ENCODE measurements at places on chromosomes 2 and 18.

- no peak overlapping the region for H3K4me3 ChIP-seq
- no peaks in the 10 kb centered on the region for H3K4me1 ChIP-seq
- no peak overlapping the region for H3K27ac ChIP-seq
- no peaks in the 10 kb centered on the region for H3K27me3 ChIP-seq
- DNase-seq: no peak
Measured at GRCh38 chr2:96985181-96985945, 1.0 kb downstream of the FAM178B start.

GRCh38 chr2:27202854-27203253, 9.0 kb upstream of the ATRAID start:
- DNase-seq: no peak
- H3K4me3 ChIP-seq: no peak overlapping the region
- H3K4me1 ChIP-seq: no peaks in the 10 kb centered on the region

- DNase-seq: no peak
- H3K4me1 ChIP-seq: peaks cover 2% of the 10 kb centered on the region
- H3K36me3 ChIP-seq: no peaks in the 10 kb centered on the region
- H3K27ac ChIP-seq: no peak overlapping the region
Measured at GRCh38 chr2:190947711-190948251, 66.2 kb downstream of the STAT1 start.

DNA sequence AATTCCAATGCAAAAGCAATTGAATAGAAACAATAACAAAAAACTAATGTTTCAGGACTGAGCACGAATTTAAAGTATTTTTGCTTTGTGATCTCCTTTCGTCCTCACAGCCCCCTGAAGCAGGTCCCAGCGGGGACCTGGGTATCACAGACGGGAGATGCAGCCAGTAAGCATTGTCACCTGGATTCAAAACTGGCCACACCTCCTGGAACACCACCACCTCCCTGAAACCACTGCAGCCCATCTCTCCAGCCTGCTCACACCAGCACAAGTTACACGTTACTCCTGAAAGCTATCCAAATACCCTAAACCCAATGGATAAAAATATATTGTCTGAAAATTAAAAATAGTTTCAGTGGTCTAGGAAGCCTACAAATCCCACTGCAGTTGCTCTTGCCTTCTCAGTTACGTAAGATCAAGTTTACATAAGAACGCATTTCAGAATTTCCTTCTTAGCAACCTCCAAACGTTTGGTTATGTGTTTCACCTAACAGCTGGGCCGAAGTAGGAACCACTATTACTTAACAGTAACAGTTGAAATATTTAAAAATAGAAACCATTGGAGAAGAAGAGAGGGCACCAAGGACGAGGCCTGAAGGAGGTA, 178.0 kb downstream of the HDAC4 start:
- no peaks in the 10 kb centered on the region for H3K36me3 ChIP-seq
- peak; percentile 65 for DNase-seq
- peak overlapping the region; percentile 24 for H3K4me3 ChIP-seq

- no peak for DNase-seq
- H3K27ac ChIP-seq: peak overlapping the region; percentile 67
- H3K4me1 ChIP-seq: peaks cover 27% of the 10 kb centered on the region
Measured at GRCh38 chr2:28276076-28276618, 116.5 kb upstream of the FOSL2 start.

GRCh38 chr2:137231628-137232027, 466.3 kb downstream of the THSD7B start:
- H3K27me3 ChIP-seq: no peaks in the 10 kb centered on the region
- H3K27ac ChIP-seq: no peak overlapping the region
- no peak for DNase-seq
- no peaks in the 10 kb centered on the region for H3K4me1 ChIP-seq
- H3K4me3 ChIP-seq: no peak overlapping the region
- no peaks in the 10 kb centered on the region for H3K36me3 ChIP-seq

DNA sequence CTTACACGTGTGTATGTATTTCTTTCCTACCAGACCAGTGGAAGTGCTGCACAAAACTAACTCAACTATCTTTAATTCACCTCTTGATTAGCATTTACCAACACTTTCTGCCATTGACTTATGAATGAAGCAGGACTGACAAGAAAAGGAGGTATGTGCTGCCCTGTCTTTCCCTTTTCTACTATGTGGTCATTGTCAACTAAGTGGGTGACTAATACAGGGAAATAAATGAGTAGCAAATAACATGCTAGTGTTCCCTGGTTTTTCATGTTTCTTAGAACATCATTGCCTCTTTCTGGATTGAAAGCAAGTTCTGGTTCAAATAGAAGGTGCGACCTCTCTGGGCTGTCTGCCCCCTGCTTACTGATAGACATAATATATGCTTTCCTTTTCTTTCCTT, 58.0 kb downstream of the LINC00305 start:
- DNase-seq: no peak
- H3K36me3 ChIP-seq: no peaks in the 10 kb centered on the region
- H3K27ac ChIP-seq: no peak overlapping the region
- H3K27me3 ChIP-seq: no peaks in the 10 kb centered on the region
- H3K4me1 ChIP-seq: no peaks in the 10 kb centered on the region
- no peak overlapping the region for H3K4me3 ChIP-seq

GRCh38 chr2:204900487-204900886, 355.2 kb downstream of the PARD3B start:
- H3K4me1 ChIP-seq: no peaks in the 10 kb centered on the region
- H3K27me3 ChIP-seq: no peaks in the 10 kb centered on the region
- no peaks in the 10 kb centered on the region for H3K36me3 ChIP-seq
- H3K4me3 ChIP-seq: no peak overlapping the region

DNA sequence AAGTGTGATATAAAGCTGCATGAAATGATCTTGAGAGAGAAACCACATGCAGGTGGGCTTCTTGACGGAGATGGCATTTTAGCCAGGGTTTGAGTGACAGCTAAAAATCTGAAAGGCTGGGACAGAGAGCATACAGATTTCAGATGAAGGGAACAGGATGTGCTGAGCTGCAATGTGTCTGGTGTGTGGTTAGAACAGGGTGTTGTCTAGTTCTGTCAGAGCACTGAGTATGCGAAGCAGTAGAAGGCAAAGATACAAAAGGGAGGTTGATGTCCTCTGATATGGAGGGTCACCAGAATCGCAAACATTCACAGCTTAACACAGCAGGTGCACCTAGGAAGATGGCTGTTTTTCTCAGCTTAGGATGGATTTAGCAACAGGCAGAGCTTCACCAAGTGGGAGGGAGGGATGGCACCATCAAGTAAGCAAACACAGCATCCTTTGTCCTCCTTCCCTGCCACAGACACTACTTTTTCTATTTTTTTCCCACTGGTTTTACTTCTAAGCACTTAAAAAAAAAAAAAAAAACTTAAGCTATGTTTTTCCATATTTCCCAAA, 182.5 kb downstream of the TMX3 start:
- no peaks in the 10 kb centered on the region for H3K4me1 ChIP-seq
- H3K36me3 ChIP-seq: no peaks in the 10 kb centered on the region
- no peak overlapping the region for H3K27ac ChIP-seq
- no peaks in the 10 kb centered on the region for H3K27me3 ChIP-seq
- no peak for DNase-seq
- no peak overlapping the region for H3K4me3 ChIP-seq

DNA sequence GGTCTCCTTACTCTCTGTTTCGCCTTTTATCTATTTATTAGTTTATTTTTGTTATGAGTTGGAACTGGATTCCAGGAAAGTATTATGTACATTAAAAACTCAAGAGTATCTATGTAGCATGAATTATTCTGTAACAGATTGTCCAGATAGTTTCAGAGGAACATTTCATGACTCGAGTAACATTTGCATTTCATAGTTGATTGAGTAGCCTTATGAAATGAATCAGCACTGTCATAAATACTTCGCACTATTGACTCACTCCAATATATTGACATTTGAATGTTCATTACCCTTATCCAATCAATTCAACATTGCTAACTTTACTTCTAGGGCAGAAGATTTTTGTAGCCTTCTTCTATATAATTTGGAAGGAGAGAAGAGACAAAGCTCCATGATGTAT, 11.3 kb upstream of the VRK2 start:
- no peak overlapping the region for H3K4me3 ChIP-seq
- H3K36me3 ChIP-seq: no peaks in the 10 kb centered on the region
- no peak overlapping the region for H3K27ac ChIP-seq
- no peak for DNase-seq
- H3K4me1 ChIP-seq: no peaks in the 10 kb centered on the region
- H3K27me3 ChIP-seq: no peaks in the 10 kb centered on the region

GRCh38 chr2:237675316-237675715, 47.9 kb downstream of the LRRFIP1 start:
- H3K4me3 ChIP-seq: peak overlapping the region; percentile 41
- peaks cover 78% of the 10 kb centered on the region for H3K4me1 ChIP-seq
- H3K36me3 ChIP-seq: no peaks in the 10 kb centered on the region
- H3K27ac ChIP-seq: peak overlapping the region; percentile 84
- no peaks in the 10 kb centered on the region for H3K27me3 ChIP-seq

GRCh38 chr2:199851883-199852282, 891 bp upstream of the FTCDNL1 start:
- H3K4me1 ChIP-seq: no peaks in the 10 kb centered on the region
- H3K27me3 ChIP-seq: no peaks in the 10 kb centered on the region
- DNase-seq: no peak

DNA sequence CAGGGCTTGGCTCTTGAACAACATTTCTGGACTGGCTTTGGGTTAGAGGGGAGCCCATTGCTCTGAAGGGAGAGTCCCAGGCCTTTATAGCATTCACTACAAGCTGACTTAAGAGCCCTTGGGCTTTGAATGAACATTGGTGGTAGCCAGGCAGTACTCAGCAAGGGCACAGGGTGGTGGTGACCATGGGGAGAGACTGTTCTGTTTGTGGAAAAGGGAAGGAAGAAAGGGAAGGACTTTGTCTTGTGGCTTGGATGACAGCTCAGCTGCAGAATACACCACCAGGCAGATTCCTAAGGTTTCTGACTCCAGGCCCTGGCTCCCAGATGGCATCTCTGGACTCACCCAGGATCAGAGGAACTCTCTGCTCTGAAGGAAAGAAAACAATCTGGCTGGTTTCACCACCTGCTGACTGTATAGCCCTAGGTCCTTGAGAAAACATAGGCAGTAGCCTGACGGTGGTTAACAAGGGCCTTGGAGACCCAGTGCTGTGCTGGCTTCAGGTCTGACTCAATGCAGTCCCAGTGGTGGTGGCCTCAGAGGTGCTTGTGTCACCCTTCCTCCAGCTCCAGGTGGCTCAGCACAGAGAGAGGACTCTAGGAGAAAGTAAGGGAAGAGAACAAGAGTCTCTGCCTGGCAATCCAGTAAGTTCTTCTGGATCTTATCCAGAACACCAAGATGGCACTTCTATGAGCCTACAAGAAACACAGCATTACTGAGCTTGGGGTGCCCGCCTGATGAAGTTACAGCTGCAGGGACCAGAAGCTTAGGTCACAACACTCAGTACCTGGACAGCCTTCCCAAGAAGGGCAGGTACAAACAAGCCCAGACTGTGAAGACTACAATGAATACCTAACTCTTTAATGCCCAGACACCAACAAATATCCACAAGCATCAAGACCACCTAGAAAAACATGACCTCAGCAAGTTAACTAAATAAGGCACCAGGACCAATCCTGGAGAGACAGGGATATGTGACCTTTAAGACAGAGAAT, 16.4 kb upstream of the ABCB11 start:
- no peak for DNase-seq
- no peak overlapping the region for H3K4me3 ChIP-seq
- no peaks in the 10 kb centered on the region for H3K36me3 ChIP-seq

DNA sequence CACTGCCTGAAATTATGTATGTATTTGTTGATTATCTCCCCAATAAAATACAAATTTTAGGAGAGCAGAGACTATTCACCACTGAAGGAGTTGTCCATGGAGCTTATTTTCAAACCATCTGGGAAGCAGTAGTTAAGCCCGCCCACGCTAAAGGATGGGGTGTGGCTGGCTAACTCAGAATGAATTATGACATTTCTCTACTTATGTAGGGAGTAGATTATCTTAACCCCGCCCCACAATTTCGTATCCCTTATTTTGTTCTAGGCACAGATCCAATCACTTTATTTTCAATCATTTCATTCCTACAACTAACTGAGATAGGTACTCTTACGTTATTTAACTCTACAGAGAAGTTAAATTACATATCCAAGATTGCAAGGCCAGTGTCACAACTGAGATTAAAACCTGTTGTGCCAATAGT, 1.4 kb upstream of the LAPTM4A start:
- no peaks in the 10 kb centered on the region for H3K36me3 ChIP-seq
- H3K27ac ChIP-seq: peak overlapping the region; percentile 95
- H3K4me1 ChIP-seq: peaks cover 32% of the 10 kb centered on the region

GRCh38 chr2:100923461-100924060, 78.5 kb upstream of the RPL31 start:
- H3K4me3 ChIP-seq: no peak overlapping the region
- H3K27me3 ChIP-seq: no peaks in the 10 kb centered on the region

GRCh38 chr2:49288902-49289700, 134.8 kb upstream of the FSHR start:
- DNase-seq: no peak
- H3K4me1 ChIP-seq: no peaks in the 10 kb centered on the region
- H3K27ac ChIP-seq: no peak overlapping the region
- no peaks in the 10 kb centered on the region for H3K36me3 ChIP-seq
- H3K27me3 ChIP-seq: no peaks in the 10 kb centered on the region
- no peak overlapping the region for H3K4me3 ChIP-seq

- H3K27ac ChIP-seq: no peak overlapping the region
- H3K4me1 ChIP-seq: peaks cover 13% of the 10 kb centered on the region
- no peak overlapping the region for H3K4me3 ChIP-seq
- H3K27me3 ChIP-seq: peaks cover 5% of the 10 kb centered on the region
Measured at GRCh38 chr2:56182420-56182819, 1.4 kb upstream of the CCDC85A start.

DNA sequence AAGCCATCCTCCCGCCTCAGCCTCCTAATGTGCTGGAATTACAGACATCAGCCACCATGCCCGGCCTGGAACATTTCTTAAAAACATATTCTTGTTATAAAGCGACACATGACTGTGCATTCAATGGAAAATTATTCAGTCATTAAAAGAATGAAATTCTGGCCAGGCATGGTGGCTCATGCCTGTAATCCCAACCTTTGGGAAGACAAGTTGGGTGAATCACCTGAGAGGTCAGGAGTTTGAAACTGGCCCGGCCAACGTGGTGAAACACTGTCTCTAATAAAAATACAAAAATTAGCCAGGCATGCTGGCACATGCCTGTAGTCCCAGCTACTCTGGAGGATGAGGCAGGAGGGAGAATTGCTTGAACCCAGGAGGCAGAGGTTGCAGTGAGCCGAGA, 21.6 kb upstream of the RPRD1A start:
- H3K4me1 ChIP-seq: peaks cover 6% of the 10 kb centered on the region
- no peak overlapping the region for H3K27ac ChIP-seq
- no peaks in the 10 kb centered on the region for H3K36me3 ChIP-seq
- no peaks in the 10 kb centered on the region for H3K27me3 ChIP-seq

- no peak within 1 kb of the TSS for H3K27ac ChIP-seq
- peak; percentile 16 for DNase-seq
- peak within 1 kb of the TSS; percentile 42 for H3K4me3 ChIP-seq
- no peaks in the 10 kb centered on the region for H3K27me3 ChIP-seq
- H3K36me3 ChIP-seq: no peaks in the 10 kb centered on the region
- peaks cover 4% of the 10 kb centered on the region for H3K4me1 ChIP-seq
Measured at GRCh38 chr2:165469417-165469816, at the start of gene CSRNP3. TSS of gene CSRNP3 (plus strand) at chr2:165469698. CDS start at chr2:165595066, 125,368 bp downstream.

- peaks cover 59% of the 10 kb centered on the region for H3K4me1 ChIP-seq
- H3K27ac ChIP-seq: peak overlapping the region; percentile 83
- no peaks in the 10 kb centered on the region for H3K27me3 ChIP-seq
Measured at GRCh38 chr2:197805715-197806633, 1.6 kb downstream of the PLCL1 start.

GRCh38 chr2:68157002-68157401, 686 bp upstream of the PNO1 start:
- no peak for DNase-seq
- H3K4me1 ChIP-seq: peaks cover 33% of the 10 kb centered on the region
- peaks cover 19% of the 10 kb centered on the region for H3K36me3 ChIP-seq
- H3K4me3 ChIP-seq: peak overlapping the region; percentile 96
- H3K27me3 ChIP-seq: no peaks in the 10 kb centered on the region
- peak overlapping the region; percentile 89 for H3K27ac ChIP-seq
